H7 (cell line): ENCODE measurements at places on chromosomes 3 and 15.
A peak's percentile ranks its signal among the peaks of the same experiment; 100 is the strongest.

DNA sequence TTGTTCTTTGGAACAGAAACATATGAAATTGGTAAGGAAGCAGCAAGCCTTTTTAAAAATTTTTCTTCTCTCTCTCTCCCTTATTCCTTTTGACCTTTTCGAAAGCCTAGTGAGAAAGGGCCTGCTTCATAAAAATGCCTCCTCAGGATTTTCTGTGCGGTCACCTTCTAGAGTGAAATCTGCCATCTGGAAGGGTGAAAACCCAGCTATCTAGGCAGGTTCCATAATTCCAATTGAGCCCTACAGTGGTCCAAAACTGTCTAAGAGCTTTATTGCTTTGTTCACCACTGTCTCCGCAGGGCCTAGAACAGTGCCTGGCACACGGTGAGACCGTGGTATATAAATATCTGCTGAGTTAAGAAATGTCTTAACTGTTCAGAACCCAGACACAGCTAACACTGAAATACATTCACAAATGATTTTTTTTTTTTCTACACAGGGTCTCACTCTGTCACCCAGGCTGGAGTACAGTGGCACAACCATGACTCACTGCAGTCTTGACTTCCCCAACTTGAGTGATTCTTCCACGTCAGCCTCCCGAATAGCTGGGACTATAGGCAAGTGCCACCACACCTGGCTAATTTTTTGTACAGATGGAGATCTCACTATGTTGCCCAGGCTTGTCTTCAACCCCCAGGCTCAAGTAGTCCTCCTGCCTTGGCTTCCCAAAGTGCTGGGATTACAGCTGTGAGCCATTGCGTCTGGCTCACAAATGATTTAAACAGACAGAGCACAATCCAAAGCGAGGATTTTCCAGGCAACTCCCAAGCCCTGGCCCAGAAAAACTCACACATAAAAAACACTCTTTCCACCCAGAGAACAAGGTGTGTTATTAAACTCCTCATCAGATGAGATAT, 64.4 kb downstream of the FRMD4B start:
- no peak for DNase-seq

DNA sequence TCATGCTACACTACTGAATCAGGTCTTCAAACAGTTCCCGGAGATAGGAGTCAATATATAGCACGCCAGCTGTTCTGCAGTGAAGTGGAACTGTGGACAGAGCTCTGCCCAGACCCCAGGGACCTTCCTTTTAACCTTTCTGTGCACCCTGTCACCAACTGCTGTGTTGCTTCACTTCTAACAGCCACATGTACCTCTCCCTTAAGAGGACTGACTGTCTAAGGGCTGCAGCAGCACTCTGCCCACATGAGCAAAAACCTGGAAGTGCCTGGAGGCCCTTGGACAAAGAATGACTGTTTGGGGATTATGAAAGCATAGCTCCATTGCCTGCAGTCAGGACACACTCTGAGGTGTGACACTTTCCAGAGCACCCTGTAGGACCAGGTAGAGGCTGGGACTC, 88.3 kb upstream of the CTNNB1 start:
- no peak for DNase-seq

DNA sequence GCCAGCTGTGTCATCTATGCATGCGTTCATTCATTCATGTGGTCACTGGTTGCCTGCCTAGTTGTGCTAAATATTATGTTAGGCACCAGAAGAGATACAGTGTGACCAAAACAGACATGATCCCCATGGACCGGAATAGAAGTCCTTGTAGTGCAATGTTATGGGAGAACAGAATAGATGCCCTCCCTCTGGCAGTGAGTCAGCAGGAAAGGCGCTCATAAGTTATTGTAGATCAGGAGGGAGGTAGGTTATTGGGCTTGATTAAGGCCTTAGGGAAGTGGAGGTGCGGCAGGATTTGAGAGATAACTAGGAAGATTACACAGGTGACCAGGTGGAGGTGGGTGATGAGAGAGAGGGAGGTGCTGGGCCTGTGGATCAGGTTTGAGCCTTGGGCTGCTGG, 5.2 kb downstream of the MCTP2 start:
- no peak for DNase-seq

DNA sequence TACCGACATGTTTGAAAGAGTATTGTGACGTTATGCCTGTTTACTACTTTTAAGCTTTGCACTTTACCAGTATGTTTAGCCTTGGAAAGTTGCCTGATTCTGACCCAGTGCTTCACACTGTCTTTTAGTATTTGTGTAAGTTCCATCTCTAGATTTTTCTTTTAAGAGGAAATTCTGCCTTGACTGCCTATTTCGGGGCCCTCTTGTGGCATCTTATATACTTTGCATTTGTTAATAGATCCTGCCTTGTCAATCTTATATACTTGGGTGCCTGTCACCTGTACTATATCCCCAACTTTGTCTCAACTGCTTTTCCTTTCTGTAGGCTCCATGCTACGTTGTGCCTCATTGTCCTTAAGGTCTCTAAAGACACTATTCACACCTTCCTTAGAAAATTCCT, 244.6 kb downstream of the STXBP5L start:
- no peak for DNase-seq

DNA sequence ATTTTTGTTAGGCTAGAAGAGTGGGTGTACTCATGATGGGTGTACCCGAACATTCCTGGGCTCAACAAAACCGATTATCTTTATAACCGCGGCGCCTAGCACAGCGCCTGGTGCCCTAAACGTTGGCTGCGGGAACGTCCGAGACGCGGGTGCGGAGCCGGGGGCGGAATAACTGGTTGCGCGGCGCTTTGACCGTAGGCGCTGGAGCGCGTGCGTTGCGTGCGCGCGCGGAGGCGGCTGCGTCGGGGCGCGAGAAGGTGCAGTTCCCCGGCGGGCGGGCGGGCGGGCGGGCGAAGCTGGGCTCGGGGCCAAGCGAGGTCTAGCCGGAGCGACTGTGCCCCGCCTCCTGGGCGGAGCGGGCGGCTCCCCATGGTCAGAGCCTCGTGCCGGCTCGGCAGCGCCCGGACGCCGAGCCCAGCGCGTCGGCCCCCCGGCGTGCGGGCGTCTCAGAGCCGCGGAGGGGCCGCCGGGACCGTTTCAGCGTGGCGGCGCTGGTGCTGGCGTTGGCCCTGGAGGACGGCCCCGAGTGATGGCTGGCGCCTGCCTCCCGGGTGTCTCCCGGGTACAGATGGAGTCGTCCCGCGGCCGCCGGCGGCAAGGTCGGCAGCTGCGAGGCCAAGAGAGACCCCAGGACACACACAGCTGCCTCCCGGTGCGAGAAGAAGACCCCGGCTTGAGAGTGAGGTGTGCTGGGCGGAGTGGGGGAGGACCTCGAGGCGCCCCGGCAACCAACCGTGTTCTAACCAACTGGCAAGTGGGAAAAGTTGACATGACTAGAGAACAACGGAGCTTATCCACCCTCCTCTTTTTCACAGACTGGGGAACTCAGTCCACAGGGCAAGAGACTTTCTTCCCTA, at the start of gene PLAAT1:
Gene PLAAT1, plus strand, starts transcription at position 373 of the 857 bp plus-strand sequence. CDS start 14,429 bp downstream, outside the sequence.
- DNase-seq, result peak; percentile 94

GRCh38 chr15:90322538-90322937, 29.5 kb upstream of the ZNF774 start:
- DNase-seq, result no peak

DNA sequence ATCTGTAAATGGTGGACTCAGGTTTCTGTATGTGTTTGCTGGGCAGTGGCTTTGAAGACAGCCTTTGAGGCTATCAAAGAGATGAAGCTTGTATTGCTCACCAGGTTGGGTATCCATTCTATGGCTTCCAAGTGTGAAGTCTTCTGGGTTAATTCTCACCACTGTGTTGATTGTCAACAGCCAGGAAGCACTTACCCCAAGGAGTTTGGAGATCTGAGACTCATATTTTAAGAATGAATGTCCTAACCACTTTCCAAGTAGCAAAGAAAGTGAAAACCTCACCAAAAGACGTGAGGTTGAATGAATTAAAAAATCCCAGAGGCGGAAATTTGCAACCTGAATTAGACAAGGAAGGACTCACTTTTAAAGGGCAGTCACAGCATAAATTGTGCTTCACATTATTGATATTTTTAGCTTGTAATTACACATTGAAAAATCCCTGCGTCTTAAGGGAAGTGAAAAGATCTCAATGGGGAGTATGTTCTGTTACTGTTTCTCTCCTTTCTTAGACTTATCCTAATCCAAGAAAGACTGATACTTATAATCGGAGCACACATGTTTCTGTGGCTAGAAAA, 304.0 kb upstream of the TPRG1 start:
- DNase-seq, result no peak

- DNase-seq, result no peak
Measured at GRCh38 chr15:38455092-38455491, 1.2 kb downstream of the FAM98B start.

DNA sequence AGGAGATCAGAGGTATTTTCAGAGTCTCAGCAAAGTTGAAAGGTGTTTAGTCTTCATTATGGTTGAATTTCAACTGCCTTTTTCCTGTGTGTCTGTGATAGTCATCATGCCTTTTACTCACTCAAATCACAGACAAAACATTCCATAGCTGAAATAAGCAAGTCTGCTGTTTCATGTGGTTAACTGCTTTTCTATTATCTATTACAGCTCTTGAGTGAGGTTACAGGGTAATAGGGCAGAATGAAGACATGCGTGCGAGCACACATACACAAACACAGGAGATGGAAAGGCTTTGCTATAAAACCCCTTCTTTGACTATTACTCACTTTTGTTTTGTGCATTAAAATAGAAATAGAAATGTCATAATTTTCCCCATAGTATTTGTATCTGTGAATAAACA, 192.6 kb upstream of the RARB start:
- DNase-seq, result no peak

- no peak for DNase-seq
Measured at GRCh38 chr3:46960081-46960701, 16.4 kb downstream of the CCDC12 start.

GRCh38 chr3:12566976-12567375, 10.1 kb downstream of the MKRN2 start:
- DNase-seq, result no peak

- DNase-seq, result no peak
Measured at GRCh38 chr3:71986606-71987005, 201.7 kb upstream of the PROK2 start.

GRCh38 chr3:144643771-144644198, 672.2 kb downstream of the DIPK2A start:
- no peak for DNase-seq

DNA sequence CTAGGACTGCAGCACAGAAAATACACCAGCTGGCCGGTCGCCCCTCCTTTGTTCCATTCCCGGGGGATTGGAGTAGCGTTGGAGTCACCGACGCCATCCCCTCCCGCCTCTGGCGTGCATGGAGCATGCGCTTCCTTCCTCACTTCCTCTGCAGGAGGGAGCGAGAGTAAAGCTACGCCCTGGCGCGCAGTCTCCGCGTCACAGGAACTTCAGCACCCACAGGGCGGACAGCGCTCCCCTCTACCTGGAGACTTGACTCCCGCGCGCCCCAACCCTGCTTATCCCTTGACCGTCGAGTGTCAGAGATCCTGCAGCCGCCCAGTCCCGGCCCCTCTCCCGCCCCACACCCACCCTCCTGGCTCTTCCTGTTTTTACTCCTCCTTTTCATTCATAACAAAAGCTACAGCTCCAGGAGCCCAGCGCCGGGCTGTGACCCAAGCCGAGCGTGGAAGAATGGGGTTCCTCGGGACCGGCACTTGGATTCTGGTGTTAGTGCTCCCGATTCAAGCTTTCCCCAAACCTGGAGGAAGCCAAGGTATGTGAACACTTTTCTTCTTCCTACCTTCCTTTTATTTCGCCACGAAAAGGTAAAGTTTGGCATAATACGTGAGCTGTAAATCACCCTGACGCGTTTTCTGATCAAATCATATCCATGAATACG, at the start of gene SCG3:
Gene SCG3, plus strand, starts transcription at position 201 of the 661 bp plus-strand sequence. Its CDS starts 253 bp downstream, at position 454.
- peak; percentile 88 for DNase-seq

- peak; percentile 17 for DNase-seq
Measured at GRCh38 chr3:86990012-86990733, 776 bp downstream of the VGLL3 start.

DNA sequence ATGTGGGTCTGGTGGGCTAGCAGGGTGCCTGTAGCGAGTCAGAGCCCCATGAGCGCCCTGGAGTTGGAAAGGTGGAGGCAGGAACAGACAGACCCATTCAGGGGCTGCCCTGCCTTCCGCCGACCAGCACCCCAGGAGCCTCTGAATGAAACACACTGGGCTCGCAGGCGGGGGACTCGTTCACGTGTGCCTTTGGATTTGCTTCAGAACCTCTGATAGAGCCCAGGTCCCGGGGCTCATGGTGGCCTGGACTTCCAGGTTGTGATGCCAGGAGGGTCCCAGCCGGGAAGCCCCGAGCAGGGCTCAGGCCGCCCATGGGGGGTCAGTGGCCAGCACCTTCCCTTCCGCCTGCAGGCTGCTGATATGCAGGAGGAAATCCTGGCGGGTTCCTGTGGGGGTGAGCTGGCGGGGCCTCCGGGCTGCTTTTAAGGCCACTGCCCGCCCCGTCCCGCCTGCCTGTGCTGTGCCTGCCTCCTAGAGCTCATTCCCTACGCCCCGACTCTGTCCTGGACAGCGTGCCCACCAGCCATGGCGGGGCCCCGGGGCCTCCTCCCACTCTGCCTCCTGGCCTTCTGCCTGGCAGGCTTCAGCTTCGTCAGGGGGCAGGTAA, at the start of gene STAB1:
Gene STAB1, plus strand, starts transcription at position 453 of the 610 bp plus-strand sequence. Its CDS starts 76 bp downstream, at position 529.
- peak; percentile 84 for DNase-seq

- DNase-seq, result no peak
Measured at GRCh38 chr3:52561028-52561747, 24.8 kb downstream of the UQCC5 start.

GRCh38 chr15:65953622-65954021, 84.3 kb downstream of the RAB11A start:
- no peak for DNase-seq

DNA sequence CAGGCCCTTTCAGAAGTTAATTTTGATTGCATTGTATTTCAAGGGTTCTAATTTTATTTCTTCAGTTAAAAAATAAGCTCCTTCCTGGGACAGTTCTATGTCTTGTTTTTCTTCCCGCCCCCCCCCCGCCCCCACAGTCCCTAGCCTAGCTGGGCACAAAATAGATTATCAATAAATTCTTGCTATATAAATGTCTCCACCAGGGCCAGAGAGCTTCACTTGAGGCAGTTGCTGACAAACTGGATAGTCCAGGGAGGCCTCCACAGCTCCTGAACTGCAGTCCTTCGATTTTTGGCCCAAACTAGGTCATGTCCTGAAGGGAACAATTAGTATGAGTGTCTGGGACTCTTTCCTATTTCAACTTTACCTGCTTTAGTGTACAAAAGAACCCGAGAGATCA, 9.9 kb upstream of the CSPG5 start:
- DNase-seq, result no peak

GRCh38 chr3:8911781-8912180, 51.5 kb downstream of the RAD18 start:
- no peak for DNase-seq

DNA sequence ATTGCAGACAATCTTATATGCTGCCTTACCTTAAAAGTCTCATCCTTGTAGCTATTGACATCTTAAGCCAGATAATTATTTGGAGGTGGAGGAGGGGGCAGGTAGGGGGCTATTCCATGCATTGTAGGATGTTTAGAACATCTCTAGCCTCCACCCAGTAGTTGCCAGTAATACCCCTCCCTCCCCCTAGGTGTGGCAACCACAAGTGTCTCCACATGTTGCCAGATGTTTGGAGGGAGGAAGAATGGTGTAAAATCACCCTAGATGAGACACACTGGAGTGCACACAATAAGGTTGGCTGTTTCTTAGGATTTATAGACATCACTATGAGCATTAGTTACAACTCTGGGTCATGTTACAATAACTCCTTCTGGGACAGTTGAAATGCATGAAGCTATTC, 27.4 kb downstream of the GORASP1 start:
- DNase-seq, result no peak
